ENCODE measurements at places on chromosomes 7 and 10. TPM values are rescaled to one million over a fixed set of nuclear protein-coding genes. Genes with fewer than 3 reads are reported as not detected.

GRCh38 chr7:22572292-22572691 is 72.3 kb upstream of the STEAP1B start:
- H3K27me3 ChIP-seq = no peaks in the 10 kb centered on the region
- DNase-seq = no peak
- no peaks in the 10 kb centered on the region for H3K36me3 ChIP-seq
- H3K4me3 ChIP-seq = no peak overlapping the region
- no peak overlapping the region for H3K27ac ChIP-seq

GRCh38 chr10:68559841-68560185 is 324 bp upstream of the TET1 start:
- peak overlapping the region; percentile 97 for H3K4me3 ChIP-seq
- no peaks in the 10 kb centered on the region for H3K36me3 ChIP-seq
- H3K4me1 ChIP-seq = peaks cover 21% of the 10 kb centered on the region
- H3K27me3 ChIP-seq = no peaks in the 10 kb centered on the region
- DNase-seq = no peak

DNA sequence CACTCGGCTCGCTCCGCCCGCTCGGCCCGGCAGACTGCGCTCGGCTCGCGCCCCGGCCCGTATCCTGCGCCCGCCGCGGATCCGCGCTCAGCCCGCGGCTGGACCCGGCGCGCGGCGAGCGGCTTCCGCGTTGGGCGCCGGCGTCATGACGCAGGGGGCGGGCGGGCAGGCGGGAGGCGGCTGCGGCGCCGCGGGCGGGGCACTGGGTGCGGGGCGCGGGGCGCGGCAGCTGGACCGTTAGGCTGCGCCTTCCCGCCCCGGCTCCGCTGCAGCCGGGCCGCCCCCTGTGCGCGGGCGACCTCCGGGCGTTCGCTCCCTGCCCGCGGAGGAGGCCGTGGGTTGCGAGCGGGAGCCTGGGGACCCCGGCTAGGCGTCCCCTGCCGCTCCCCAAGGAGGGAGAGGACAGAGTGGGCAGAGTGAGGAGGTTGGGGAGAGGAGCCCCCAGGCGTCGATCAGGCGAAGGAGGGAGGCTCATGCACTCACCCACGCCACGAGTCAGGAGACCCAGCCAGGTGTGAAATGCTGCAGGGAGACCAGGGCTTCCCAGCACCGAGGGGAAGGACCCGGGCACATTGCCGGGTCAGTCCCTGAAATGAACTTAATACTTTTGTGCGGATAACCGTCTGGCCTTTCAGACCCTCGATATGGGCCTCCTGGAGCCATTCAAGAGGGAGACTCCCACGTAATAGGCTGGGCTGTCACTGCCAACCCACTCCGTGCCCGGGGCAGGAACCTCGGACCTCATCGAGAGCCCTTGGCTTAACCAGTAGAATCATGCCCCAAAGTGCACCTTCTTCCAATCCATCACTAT is at the start of gene PIP4K2A:
TSS of gene PIP4K2A (minus strand) at position 100 of the 811 bp plus-strand sequence. CDS start 252 bp downstream, outside the sequence.
- H3K4me3 ChIP-seq = peak within 1 kb of the TSS; percentile 84
- H3K36me3 ChIP-seq = no peaks in the 10 kb centered on the region
- peaks cover 19% of the 10 kb centered on the region for H3K4me1 ChIP-seq
- DNase-seq = peak; percentile 76

DNA sequence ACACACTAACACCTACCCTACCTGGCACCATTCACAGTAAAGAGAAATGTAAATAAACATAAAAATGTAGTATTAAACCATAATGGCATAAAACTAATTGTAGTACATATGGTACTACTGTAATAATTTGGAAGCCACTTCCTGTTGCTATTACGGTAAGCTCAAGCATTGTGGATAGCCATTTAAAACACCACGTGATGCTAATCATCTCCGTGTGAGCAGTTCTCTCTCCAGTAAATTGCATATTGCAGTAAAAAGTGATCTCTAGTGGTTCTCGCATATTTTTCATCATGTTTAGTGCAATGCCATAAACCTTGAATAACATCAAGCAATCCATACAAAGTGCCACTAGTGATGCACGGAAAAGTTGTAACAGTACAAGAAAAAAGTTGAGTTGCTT is 75.4 kb downstream of the CFTR start:
- no peaks in the 10 kb centered on the region for H3K4me1 ChIP-seq
- DNase-seq = no peak
- H3K27ac ChIP-seq = no peak overlapping the region
- H3K27me3 ChIP-seq = no peaks in the 10 kb centered on the region
- no peak overlapping the region for H3K4me3 ChIP-seq

DNA sequence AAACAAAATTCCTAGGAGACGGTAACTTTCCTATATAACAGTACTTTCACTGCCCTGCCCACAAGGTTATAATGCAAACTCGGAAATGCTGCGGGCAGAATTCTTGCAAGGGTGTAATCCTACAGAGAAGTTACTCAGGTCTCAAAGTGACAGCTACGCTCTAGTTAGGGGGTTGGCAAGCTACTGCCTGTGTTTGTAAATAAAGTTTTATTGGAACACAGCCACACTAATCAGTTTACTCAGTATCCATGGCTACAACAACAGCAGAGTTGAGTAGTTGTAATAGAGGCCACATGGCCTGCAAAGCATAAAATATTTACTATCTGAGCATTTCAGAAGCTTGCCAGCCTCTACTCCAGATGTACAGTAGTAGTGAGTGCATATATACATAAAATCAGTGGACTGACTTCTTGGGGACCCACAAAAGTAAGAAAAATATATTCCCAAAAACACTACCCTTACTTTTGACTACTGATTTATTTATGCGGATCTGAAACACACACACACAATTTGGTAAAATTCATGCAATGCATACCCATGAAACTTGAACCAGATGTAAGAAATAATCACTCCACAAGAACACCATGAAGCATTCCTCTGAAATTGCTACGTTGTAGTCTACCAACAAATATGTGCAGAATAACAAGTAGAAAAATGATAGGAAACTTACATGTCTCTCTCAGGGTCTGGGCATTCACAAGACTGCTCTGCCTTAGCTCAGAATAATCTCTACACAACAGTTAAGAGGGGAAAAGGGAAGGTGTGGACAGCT is 53.0 kb downstream of the SMURF1 start:
- H3K36me3 ChIP-seq = peaks cover 3% of the 10 kb centered on the region
- DNase-seq = no peak
- no peak overlapping the region for H3K27ac ChIP-seq
- H3K4me3 ChIP-seq = no peak overlapping the region

The INSYN2A gene
- total RNA-seq = 0.28 TPM

DNA sequence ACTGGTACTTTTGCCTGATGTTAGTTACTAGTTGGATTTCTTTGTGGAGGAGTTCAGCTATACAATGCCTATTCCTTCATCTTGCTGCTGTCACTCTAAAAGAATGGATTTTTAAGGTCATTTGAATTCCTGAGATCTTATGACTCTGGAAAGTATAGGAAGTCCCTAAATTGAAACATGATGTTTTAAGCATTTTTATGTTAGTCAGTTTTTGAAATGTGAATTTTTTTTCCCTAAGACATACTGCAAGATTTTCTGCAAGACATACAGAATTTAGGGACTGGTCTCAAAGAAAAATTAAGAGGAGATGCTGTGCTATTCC is 355.8 kb downstream of the SUGCT start:
- no peak overlapping the region for H3K4me3 ChIP-seq
- DNase-seq = no peak
- H3K27me3 ChIP-seq = no peaks in the 10 kb centered on the region
- H3K4me1 ChIP-seq = no peaks in the 10 kb centered on the region
- H3K36me3 ChIP-seq = no peaks in the 10 kb centered on the region

GRCh38 chr10:124003070-124003419 is 90.4 kb downstream of the CHST15 start:
- H3K36me3 ChIP-seq = no peaks in the 10 kb centered on the region
- DNase-seq = no peak
- H3K4me1 ChIP-seq = no peaks in the 10 kb centered on the region
- no peak overlapping the region for H3K4me3 ChIP-seq
- H3K27ac ChIP-seq = no peak overlapping the region

The MMD2 gene
- 0.38 TPM for total RNA-seq

The PSD gene
- total RNA-seq = 4.0 TPM

The MPP7 gene
- 8.0 TPM for total RNA-seq

The GBX1 gene
- 1.8 TPM for total RNA-seq

The CYP2C18 gene
- 0.97 TPM for total RNA-seq

GRCh38 chr7:96973986-96974385 is 31.4 kb upstream of the DLX6 start:
- no peaks in the 10 kb centered on the region for H3K27me3 ChIP-seq
- DNase-seq = no peak
- no peaks in the 10 kb centered on the region for H3K4me1 ChIP-seq
- H3K4me3 ChIP-seq = no peak overlapping the region

GRCh38 chr7:76338298-76339084 is 20.3 kb downstream of the YWHAG start:
- peaks cover 16% of the 10 kb centered on the region for H3K4me1 ChIP-seq
- DNase-seq = no peak
- H3K36me3 ChIP-seq = peaks cover 13% of the 10 kb centered on the region
- peak overlapping the region; percentile 80 for H3K27ac ChIP-seq

GRCh38 chr7:2786607-2787116 is 57.4 kb downstream of the GNA12 start:
- H3K27ac ChIP-seq = no peak overlapping the region
- no peak overlapping the region for H3K4me3 ChIP-seq
- H3K27me3 ChIP-seq = no peaks in the 10 kb centered on the region
- peaks cover 11% of the 10 kb centered on the region for H3K4me1 ChIP-seq
- H3K36me3 ChIP-seq = 0 out of 2 replicates have a peak, but pooled peaks cover 4% of the 10 kb centered on the region

The CRHR2 gene
- total RNA-seq = 0.23 TPM

DNA sequence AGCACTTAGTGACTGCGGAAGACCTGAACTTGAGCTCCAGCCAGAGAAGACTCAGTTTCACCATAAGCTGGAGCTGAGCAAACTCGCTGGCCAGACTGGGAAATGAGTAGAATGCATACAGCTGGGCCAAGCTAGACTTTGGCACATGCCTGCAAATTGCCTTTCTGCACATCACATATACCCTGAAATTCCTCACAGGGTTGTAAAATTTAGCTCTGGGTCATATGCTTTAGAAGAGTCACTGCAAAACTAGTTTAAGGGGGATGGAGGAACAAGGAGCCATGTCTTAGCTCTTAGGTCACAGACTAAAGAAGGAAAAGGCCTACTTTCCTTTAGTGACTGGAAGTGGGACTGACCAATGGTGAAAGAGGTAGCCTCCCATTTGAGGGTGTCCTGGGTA is 67.6 kb downstream of the PPP1R3C start:
- no peaks in the 10 kb centered on the region for H3K36me3 ChIP-seq
- no peaks in the 10 kb centered on the region for H3K4me1 ChIP-seq
- no peak for DNase-seq

GRCh38 chr7:129163875-129164544 is 19.5 kb downstream of the TSPAN33 start:
- H3K27me3 ChIP-seq = no peaks in the 10 kb centered on the region

DNA sequence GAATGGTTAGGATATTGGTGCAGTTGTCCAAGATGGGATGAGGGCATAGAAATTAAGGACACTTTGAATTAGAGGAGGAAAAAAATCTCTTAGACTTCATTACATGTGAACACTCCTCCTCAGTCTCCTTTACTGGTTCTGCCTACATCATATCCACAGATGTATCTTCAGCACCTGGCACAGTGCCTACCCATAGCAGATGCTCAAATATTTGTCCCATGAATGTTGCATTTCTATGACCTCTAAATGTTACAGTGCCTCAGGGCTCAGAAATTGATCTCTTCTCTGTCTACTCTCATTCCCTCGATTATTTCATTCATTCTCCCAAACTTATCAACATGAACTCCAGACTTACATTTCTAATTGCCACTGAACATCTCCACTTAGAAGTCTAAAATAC is 17.1 kb downstream of the CNNM1 start:
- no peaks in the 10 kb centered on the region for H3K36me3 ChIP-seq
- H3K4me1 ChIP-seq = no peaks in the 10 kb centered on the region
- H3K4me3 ChIP-seq = no peak overlapping the region
- no peaks in the 10 kb centered on the region for H3K27me3 ChIP-seq

GRCh38 chr10:87632454-87632853 is 27.2 kb upstream of the PAPSS2 start:
- no peak overlapping the region for H3K4me3 ChIP-seq
- no peaks in the 10 kb centered on the region for H3K36me3 ChIP-seq
- peaks cover 12% of the 10 kb centered on the region for H3K4me1 ChIP-seq
- H3K27me3 ChIP-seq = no peaks in the 10 kb centered on the region
- no peak for DNase-seq

The FAM25A gene
- total RNA-seq = not detected

DNA sequence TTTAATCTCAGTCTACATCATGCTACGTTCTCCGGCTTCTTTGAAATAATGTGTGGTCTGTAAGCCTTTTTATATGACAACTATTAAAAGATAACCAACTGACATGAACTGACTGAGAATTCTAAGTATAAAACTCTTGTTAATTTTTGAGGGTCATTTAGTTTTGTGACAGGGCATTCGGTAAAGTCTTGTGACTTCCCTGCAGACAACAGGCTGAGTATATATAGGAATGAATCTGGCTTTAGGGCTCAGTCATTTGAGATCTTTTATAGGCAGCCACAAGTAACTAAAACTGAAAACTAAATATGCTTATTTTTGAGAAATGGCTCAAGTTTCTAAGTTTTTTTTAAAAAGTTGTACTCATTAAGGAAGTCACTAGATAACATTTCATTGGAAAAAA is 62.5 kb upstream of the SCIN start:
- no peak overlapping the region for H3K4me3 ChIP-seq
- H3K4me1 ChIP-seq = peaks cover 13% of the 10 kb centered on the region
- H3K27me3 ChIP-seq = no peaks in the 10 kb centered on the region
- no peaks in the 10 kb centered on the region for H3K36me3 ChIP-seq
- H3K27ac ChIP-seq = no peak overlapping the region

DNA sequence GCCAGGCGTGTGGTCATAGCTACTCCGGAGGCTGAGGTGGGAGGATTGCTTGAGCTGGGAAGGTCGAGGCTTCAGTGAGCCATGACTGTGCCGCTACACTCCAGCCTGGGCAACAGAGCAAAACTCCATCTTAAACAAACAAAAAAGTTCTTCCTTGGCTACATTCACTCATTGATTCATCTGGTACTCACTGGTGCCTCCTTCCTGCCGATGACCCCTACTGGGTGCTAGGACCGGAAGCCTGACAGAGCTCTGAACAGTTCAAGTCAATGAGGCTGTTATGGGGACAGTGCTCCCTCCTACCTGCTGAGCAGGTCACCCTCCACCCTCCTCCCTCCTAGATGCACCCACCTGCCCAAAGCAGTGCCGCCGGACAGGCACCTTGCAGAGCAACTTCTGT is 4.9 kb downstream of the PCOLCE start:
- H3K36me3 ChIP-seq = no peaks in the 10 kb centered on the region
- H3K27me3 ChIP-seq = peaks cover 13% of the 10 kb centered on the region
- H3K27ac ChIP-seq = no peak overlapping the region
- peaks cover 18% of the 10 kb centered on the region for H3K4me1 ChIP-seq
- DNase-seq = no peak
